HAP-1 (cell line): ENCODE measurements at places on chromosomes 6 and 20.

DNA sequence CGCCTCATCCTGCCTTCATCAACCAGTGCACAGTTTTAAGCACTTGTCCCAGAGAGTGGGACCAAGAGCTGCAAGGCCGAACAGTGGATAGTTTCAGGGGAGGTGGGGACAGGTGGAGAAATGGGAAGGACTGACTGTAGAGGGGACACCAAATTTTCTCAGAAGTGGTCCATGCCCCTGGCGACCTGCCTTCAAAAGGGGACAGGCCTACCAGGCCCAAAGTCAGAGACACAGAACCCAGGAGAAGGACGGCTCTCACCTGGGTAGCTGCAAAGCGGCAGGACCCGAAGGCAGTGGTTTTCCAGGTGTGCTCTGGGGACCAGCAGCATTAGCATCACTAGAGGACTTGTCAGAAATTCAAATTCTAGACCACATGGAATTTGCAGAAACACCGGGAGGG is 5.8 kb downstream of the TFEB start:
- DNase-seq: no peak

DNA sequence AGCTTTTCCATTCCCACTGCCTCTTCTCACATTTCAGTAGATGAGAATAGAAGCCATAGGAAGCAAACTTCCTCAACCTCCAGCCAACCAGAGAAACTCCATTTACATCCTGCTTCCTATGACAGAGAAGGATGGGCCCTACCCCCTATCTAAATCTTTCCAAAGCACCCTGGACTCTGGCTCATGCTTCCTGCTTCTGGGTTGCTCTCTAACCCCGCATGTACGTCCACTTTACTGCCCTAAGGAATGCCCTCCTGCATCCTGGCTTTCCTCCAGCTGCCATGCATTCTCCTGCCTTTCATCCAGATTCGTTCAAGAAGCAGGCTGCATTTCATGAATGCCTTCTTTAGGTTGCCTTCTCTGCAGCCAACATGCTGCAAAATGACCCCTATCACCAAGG is 91.9 kb downstream of the FAM217A start:
- DNase-seq: no peak

GRCh38 chr6:106773522-106773921 is 144.1 kb downstream of the QRSL1 start:
- no peak for DNase-seq

GRCh38 chr6:154675602-154676088 is 57.6 kb upstream of the SCAF8 start:
- DNase-seq: peak; percentile 93

GRCh38 chr6:70412252-70413113 is 825 bp upstream of the FAM135A start:
- no peak for DNase-seq

GRCh38 chr6:89140347-89141156 is 5.3 kb upstream of the PM20D2 start:
- DNase-seq: no peak

GRCh38 chr6:79413562-79414002 is 123.6 kb downstream of the LCA5 start:
- DNase-seq: no peak

DNA sequence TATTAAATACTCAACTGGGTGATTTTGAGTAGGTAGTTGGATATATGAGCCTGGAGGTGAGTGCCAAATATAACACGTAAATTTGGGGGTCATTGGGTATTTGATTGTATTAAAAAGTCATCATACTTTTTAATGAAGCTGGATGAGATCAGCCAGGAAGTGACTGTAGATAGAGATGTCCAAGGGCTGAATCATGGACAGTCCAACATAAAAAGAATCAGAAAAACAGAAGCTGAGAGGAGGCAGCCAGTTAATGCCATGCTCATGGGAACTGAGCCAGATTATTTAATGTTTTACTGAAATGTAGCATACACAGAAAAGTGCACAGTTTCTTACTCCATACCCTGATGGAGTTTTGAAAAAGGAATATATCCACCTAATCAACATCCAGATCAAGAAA is 435.5 kb upstream of the PLCB4 start:
- DNase-seq: no peak

DNA sequence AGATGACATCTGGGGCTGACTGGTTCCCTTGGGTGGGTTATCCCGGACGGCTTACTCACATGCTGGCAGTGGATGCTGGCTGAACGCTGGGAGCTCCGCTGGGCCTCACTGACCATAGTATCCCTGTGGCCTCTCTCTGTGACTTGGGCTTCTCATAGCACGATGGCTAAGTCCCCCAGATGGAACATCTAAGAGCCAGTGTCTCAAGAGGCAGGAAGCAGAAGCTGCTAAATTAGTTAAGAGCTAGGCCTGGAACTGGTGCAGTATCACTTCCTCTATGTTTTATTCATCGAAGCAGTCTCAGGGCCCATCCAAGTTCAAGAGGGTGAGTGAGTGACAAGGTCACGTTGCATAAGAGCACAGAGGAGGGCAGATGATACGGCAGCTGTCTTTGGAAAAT is 116.5 kb upstream of the LAMP5 start:
- no peak for DNase-seq

DNA sequence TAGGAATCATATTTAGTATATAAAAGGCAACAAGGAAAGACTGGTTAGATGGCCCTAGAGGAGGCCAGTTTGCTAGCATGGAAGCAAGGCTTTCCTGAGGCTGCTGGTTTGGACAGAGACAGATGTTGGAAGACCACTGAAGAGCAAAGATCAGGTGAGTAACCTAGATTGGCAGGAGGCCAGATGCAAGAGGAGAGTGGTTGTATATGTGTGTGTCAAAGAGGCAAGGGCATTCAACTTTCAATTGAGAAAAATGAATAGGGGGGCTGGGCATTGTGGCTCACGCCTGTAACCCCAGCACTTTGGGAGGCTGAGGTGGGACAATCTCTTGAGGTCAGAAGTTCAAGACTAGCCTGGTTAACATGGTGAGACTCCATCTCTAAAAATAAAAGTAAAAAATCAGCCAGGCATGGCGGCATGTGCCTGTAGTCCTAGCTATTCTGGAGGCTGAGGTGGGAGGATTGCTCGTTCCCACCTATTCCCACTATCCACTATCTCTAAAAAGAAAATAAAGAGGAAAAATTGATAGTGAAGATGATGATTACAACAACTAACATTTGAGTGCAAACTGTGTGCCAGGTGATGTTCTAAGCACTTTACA is 79.8 kb downstream of the PRDM1 start:
- DNase-seq: no peak

DNA sequence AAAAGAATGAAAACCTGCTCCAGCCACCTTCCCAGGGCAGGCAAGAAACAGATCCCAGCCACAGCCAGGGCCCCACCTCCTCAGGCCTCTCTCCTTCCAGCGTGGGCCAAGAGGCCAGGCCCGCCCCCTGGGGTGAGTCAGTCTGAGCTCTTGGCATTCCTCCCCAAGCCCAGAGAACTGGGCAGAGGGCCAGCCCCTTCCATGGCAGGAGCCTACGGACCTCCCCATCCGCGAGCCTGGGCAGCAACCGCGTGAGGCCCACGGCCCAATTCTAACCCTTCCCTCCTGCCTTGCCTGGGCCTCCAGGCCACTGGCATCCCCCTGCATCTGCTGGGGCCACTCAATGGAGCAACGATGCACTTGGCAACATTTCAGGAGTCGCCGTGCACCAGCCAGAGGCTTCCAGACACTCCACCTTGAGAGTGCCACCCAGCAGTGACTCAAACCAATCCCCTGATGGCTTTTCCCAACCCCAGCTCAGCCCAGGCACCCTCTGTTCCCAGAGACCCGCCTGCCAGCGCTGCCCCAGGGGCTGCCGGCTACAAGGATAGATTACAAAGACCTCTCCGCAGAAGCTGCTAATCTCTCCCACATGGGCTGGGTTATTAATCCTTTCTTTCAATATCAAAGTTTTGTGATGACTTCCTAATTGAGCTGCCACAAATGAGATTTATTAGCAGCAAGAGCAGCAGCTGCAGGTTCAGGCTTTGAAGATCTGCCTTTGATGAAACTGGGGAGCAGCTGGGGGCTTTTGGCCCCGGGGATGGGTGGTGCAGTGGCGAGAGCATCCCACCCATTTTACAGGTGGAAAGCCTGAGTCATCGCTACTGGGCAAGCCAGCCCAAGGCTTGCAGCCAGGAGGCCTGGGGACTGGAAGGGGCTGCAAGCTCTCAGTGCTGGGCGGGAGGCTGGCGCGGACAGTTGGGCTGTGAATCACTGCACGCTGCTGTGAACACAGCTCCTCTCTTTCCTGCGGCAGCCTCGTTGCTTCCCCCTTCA is 85.7 kb downstream of the NFATC2 start:
- DNase-seq: peak; percentile 30

DNA sequence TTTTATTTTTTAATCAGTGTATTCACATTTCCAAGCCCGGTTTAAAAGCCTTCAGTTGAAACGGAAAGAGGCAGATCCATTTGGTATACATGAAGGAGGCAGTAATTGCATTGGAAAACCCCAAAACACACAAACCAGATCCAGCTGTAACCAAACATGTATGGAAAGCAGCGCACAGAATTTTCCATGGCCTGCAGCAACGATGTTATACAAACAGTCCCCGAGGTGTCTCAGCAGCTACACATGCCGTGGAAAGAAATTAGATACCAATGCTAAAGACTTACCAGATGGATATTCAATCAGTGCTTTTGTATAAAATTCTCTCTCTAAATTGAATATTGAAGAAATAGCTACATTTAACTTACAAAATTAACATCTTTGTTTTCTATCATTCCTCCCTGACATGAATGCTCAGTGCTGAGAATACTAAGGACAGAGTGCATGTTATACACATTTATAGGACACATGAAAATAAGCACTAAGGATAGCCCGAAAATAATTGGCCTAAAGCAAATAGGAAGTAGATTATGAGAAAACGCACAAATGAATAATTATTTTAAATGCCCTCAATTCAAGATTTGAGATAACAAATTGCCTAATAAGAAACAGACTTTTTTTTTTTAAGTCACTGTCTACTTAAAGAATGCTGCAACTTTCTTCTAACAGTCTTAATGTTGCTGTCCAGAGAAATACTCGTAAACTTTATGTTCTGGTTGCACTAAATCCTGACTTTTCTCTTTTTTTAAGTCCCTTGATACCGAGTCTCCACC is 713.1 kb downstream of the HDGFL1 start:
- no peak for DNase-seq

GRCh38 chr6:7392402-7392801 is 2.8 kb downstream of the RIOK1 start:
- no peak for DNase-seq

DNA sequence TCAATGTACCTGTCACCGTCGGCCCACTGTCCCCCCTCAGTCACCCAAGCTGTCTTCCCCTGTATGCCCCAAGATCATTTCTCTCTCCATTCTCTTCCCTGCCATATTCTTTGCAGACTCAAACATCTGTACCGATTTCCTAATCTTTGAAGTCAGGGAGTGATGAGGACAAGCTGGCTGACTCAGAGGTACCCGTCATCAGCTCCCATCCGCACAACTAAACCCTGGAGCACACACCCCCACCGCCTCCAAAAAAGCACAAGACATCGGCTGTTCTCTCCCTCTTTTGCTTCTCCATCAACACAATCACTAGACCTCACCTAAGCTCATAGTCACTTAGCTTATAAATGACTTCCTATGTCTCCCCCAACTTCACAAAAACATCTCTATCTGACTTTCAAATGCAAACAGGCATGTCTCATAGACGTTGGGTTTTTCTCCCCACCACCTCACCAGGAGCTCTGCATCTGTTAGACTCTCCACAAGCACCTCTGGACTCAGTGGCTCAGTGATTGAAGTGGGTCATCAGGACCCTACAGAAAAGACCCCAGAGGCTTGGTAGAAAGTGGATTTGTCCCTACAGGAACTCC is 11.5 kb upstream of the NFATC2 start:
- no peak for DNase-seq

DNA sequence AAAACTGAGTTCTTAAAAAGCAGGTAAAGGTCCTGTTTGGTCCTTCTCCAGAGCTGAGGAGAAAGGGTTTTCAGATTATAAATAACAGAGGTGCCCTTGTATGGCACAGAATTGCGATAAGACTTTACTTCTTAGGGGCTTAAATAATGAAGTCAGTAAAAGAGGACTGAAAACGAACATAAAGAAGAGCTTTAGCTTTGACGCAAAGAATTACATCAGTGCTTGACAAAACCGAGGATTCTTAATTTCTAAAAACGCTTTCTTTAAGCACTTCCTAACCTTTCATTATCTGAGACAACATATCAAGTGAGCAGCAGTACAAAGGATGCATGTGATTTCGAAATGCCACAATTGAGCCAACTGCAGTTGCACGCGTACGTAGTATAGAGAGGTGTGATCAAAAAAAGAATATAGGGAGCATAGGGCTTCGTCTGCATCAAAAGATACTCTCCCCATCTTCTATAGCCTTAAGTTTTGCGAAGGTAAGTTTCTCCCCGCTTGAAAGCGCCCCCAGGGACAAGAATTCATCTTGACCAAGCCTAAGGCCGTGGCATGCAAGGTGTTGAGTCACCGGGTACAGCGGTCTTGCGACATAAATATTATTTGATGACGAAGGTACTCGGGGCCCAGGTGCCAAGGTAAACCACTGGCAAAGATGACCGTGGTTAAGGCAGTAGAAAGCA is 778 bp upstream of the LOC128125822 start:
- no peak for DNase-seq

DNA sequence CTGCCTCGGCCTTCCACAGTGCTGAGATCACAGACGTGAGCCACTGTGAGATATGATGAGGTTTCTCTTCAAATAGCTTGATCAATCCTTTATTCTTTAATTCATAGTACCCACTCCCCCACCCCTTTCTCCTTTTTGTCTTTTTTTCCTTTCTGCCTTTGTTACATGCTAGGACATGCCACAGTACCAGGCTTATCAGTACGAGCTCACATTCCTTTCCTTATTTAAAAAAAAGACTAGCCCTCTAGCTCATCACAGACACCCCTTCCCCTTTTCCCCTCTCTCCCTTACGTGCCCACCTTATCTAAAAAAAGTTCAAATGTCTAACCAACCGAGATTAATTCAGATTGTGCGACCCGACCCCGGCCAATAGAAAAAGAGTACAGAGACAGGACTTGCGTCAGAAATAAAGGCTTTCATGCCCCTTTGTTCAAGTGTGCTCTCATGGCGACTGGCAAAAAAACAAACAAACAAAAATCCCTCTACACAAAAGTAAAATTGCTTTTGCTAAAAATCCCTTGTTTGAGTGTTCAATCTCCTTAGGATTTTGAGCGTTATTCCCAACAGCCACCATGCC is 49.2 kb downstream of the MRAP2 start:
- peak; percentile 45 for DNase-seq

DNA sequence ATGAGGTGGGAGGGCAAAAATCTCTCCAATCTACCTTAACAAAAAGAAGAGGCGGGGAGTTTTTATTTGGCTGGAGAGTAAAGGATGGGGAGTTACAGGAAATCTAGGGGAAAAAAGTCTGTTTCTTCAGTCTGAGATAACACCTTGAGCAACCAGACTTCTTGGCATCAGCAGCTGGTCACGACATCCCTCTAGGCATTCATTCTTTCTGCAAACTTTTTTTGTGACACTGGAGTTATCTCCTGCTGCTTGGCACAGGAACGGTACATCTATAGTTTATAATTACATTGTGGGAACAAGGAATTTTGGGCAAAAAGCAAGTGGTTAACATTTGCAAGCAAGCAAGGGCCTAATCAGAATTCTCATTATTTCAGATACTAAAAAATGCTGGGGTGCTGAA is 50.6 kb upstream of the IFNGR1 start:
- DNase-seq: no peak

GRCh38 chr20:63309261-63310071 is 16.5 kb downstream of the COL20A1 start:
- DNase-seq: peak; percentile 66

- no peak for DNase-seq
These were observed 268.2 kb downstream of the SAMD5 start for GRCh38 chr6:147776631-147777213.
